ENCODE measurements at places on chromosomes 5 and 9.

DNA sequence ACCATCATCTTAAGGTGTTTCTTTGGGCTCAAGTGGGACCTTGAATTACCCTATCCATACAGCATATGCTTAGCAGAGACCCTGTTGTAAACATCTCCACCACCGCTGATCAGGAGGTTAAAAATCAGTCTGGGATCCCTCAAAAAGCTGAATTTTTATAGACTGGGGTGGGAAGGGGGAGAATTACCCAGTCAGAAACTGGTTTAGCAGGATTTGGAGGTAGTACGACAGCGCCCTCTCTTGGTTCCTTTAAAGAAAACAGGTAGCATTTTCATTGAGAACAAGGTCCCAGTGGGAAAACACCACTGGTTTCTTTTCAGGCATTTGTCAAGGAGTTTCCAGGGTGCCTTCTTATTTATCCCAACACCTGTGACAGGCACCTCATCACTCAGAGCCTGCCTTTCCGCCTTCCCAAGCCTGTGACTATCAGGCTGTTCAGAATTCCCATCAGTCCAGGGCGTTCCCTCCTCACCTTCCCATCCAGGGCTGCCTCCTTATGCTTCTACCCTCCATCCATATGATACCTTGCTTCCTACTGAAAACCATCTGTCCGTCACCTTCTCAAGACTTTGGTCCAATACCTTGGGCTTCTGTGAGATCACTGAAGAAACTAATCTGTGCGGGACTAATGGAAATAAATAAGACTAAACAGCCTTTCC is 203.8 kb upstream of the RAI14 start:
- no peak for DNase-seq

DNA sequence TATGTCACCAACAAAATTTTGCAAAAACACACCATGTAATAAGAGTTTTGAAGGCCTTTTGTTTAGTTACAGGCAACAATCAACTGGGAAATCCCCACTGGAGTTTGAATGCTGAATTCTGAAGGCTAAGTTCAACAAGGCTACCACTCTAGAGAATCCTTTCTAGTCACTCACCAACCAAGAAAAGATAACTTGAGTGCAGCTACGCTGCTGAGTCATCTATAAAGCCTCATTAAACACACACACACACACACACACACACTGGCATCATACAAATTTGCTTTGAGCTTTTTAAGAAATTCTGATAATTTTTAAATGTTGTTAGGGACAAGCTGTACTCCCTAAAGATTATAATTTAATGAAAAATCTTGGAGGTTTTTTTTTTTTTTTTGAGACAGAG is 219.6 kb downstream of the DENND1A start:
- DNase-seq: no peak

DNA sequence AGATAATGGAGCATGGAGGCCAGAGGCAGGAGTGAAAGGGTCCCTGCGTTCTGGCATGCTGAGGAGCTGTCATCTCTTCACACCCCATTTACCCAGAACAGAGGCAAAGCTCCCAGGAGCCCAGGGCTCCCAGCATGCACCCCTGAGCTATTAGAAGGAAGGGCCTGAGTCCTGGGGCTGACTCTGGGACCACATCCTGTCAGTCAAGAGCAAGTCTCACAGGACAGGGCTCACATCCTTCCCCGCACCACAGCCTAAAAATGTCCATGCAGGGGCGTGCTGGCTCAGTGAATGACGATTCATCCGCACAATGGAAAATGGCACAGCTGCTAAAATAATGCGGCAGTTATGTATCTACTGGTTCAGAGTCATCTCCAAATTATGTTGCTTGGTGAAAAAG is 31.4 kb downstream of the CAMK2A start:
- no peak for DNase-seq

DNA sequence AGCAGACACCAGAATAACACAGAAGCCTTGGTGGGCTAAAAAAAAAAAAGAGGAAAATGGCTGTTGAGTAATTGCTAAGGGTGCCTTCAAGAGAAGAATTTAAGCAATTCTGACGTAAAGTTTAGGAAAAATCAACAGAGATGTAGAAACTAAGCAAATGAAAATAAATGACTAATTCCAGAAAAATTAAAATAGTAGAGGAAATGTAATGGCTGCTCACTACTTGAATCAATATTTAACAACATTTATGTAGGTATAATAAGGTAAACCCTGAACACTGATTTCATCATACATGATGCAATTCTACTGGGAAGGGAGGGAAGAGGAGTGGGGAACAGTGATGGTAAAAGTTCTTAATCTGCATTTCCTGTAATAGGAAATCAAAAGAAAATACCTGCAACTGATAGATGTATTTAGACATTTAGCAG is 41.4 kb downstream of the PUM3 start:
- DNase-seq: no peak

GRCh38 chr9:14314424-14314928 is 535 bp upstream of the NFIB start:
- DNase-seq: no peak

- no peak for DNase-seq
These were observed 165.2 kb downstream of the RMI1 start for GRCh38 chr9:84145780-84146179.

- DNase-seq: no peak
These were observed 184.0 kb downstream of the ACTL7B start for GRCh38 chr9:108671794-108672193.

DNA sequence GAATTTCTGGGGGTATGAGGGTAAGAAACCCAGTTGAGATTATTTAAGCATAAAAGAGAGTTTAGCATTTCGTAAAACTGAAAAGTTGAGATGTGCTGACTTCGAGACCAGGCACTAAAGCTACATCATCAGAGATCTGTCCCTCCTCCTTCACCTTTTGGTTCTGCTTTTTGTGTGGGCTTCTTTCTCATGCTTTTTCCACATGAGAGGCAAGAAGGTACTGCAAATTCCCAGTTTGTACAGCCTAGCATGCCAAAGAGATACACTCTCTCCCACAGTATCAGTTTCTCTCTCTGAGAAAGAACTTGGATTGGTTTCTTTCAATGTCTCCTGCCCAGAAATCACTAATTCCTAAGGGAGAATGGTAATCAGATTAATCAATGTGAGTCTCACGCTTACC is 584.7 kb downstream of the SEMA5A start:
- no peak for DNase-seq

GRCh38 chr5:14834584-14835550 is 36.7 kb downstream of the ANKH start:
- DNase-seq: no peak
